ENCODE measurements at places on chromosomes 1 and 21. TPM values are rescaled to one million over a fixed set of nuclear protein-coding genes. Genes with fewer than 3 reads are reported as not detected.

- no peak for DNase-seq
Measured at GRCh38 chr1:163072658-163073057, 3.5 kb downstream of the RGS4 start.

DNA sequence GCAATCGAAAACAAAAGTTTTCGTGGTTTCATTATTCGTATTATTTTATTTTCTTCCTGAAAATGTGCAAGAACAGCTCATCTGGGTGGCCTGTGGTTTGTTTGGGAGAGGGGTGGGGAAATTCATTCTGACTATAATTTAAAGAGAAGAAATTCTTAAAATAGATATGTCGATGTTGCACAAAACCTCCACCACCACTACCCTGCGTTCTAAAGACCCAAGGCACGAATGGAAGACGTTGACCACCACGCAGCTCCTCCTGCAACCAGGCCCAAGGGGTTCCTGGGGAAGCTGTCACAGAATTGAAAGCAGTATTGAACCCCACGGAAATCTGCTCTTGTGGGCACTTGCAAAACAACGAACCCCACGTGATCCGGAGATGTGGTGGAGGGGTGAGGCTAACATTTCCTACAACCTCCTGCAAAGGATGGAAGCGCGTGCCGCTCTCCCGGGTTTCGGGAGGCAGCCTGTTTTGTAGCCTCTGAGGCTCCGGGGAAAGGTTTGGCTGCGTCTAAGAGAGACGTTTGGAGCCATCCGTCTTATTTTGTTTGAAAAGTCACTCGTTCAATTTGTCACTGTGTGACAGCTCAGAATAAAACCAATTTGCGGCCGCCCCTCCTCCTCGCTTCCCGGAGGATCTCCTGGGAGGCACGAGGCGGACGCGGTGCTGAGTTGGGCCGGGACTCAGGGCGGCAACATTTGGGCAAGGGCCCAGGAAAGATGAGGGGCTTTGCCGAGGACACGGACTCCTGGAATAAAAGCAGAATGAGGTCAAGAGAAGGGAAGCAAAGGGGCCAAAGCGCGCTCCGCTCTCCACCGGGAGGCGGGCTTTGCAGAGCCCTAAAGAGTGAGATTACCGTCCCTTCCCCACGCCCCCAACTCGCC is 810 bp upstream of the HLX start:
- DNase-seq: no peak

DNA sequence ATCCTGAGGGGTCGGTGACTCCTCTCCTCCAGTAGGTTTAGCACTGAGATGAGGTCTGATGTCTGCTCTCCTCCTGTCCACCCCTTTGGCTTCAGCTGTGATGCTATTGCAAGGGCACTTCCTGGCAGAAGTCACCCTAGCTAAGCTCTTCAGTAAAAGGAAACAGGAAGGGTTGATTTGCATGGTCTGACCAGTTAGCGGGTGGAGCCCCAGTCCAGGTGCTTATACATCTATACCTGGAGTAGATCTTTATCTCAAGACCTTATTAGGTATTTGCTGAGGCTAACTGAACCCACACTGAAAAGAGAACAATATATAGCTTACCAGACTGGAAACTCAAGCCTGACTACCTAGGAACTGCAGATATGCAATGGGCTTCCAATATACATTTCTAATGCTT is 28.9 kb upstream of the NFASC start:
- no peak for DNase-seq

DNA sequence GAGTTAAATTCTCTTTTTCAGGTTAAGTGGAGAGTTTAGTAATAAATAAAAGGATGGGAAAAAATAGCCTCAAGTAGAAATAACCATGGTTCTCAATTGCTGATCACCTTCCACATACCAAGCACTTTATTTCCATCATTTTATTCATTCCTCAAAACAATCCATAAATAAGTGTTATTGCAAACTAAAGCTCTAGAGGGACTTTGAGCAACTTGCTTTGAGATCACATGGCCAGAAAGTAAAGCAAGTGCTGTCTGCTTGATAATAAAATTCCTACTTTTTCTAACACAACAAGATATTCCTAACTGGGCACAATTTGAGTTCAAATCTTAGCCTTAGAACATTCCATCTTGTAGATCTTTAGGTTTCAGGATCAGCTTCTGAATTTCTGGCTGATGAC is 97.1 kb upstream of the C1orf87 start:
- DNase-seq: no peak

DNA sequence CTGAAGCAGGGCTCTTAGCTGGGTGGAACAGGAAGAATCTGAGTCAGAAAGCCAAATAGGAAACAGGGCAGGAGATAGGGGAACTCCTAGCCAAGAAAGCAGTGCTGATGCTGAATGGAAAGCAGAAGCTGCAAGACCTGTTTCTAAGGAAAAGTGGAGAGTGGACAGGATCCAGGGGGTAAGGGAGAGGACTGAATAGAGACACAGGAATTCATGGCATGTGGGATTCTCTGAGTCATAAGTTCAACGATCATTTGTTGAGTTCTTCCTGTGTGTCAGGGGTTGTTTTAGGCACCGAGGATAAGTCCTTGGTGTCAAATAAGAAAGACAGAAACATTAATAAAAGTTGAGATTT is 153.8 kb upstream of the FGGY start:
- DNase-seq: no peak

DNA sequence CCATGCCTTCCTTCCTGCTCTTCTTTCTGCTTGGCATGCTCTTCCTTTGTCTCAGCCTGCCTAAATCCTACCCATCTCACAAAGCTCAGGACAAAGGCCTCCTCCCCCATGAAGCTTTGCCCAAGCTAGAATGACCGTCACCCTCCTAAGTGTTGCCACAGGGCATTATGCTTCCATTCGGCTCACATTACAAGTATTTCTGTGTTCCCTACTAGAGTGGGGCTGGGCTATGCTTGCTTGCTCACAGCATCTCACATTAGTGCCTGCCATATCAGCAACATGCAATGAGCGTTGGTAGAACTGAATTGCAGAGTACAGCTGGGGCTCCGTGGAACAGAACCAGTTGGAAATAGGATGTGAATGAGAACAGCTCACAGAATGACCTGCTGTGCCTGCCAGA is 82.8 kb downstream of the CD58 start:
- no peak for DNase-seq

DNA sequence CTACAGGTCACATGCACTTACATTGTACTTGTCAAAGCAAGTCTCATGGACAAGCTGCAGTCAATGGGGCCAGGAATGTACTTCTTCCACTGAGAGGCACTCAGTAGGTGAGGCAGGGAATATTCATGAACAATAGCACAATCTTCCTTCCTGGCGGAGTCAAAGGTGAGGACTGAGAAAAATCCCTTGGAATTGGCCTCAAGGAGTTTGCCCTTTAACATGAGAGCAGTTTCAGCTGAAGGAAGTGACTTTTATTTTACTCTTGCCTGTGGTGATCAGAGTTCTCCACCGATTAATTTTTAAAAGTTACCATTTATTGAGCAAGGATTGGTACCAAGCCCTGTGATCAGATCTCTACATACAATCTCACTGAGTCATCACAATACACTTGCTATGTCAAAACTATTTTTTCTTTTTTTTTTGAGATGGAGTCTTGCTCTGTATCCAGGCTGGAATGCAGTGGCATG is 11.2 kb upstream of the AK2 start:
- no peak for DNase-seq

DNA sequence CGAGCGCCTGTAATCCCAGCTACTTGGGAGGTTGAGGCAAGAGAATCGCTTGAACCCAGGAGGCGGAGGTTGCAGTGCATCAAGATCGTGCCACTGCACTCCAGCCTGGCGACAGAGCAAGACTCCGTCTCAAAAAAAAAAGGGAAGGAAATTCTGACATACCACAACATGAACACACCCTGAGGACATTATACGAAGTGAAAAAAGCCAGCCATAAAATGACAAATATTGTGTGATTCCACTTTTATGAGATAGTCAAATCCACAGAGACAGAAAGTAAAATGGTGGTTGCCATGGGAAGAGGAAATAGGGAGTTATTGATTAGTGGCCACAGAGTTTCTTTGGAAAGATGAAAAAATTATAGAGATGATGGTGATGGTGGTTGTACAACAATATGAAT is 41.7 kb downstream of the EVI5 start:
- DNase-seq: no peak

DNA sequence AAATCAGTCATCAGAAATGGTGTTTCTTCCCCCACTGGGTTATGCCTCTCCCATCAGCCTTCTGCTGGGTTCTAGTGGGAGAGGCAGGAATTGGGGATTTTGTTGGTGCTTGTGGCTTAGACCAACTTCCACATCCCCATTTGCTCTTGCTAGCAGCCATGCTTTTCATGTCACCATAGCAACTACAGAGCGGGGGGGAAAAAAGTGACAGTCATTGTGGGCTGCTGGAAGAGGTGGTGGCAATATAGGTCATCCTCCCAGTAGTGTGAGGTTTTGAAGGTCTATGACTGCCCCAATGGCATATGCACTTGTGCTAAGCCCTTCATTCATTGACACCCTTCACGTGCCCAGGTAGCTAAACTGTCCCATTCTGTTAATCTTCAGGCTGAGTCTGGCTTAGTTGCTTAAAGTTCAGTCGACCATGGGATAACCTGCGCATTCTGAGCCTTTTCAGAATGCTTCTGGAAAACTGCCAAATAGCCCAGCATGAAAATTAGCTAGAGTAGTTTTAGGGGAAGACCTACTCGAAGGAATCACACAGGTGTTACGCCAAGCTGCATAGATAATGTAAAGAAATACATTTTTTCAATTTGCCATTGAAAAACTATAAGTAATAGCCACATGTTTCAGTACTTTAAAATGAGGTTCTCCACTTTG is 53.7 kb upstream of the ZNF326 start:
- DNase-seq: no peak

DNA sequence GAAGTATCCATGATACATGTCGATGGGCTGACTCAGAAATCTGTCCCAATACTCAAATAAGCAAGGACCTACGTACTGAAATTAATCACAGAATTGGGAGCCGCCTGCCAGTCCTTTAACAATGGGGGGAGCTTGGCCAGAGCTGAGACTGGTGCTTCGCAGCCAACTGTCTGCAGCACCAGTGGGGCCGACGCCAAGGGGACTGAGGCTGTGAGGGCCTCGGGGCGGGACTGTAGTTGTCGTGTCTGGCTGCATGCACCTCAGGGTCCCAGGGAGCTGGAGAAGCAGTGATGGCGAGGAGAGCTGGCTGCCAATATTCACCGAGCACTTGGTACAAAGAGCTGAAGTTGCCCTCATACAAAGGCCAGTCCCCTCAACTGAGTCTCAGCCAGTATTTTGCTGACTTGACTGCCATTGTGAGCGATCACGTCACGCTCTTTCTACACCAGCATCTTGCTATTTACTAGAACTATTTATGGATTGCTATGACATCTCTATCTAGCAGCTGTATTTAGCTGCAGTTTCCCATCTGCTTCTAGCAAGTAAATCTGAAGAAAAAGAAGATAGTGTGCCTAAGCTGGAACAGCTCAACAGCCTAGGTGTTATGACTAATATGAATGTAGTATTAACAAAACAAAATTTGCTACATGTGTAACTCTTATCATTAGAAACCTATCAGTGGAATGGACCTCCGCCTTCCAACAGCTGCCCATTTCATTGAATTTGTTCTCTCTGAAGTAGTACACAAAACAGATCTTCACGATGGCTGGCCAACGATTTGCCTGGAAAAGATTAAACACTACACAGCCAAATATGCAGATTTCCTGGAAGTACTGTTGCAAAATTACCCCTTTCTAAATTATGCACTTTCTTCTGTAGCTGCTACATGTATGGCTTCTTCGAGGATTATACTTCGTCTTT is 29.1 kb downstream of the EVI5 start:
- DNase-seq: no peak

- no peak for DNase-seq
Measured at GRCh38 chr1:19456968-19457441, 28.3 kb downstream of the CAPZB start.

DNA sequence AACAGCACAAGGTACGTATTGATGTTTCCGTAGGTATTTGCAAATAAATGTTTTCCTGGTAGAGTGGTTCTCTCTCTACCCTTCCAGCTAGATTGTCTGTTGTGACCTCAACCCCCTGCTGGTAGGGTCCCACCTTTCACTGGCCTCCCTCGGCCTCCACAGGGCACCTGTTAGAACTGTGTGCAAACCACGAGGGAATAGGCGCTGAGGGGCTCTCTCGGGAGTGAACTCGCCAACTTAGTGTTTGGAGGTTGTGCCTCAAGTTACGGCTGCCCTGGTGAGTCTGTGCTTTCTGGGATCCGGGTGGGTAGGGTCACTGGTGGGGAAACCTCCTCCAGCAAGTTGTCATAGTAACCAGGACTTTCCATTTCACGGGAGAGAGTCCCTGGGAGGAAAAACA is 204.7 kb upstream of the EDN2 start:
- no peak for DNase-seq

DNA sequence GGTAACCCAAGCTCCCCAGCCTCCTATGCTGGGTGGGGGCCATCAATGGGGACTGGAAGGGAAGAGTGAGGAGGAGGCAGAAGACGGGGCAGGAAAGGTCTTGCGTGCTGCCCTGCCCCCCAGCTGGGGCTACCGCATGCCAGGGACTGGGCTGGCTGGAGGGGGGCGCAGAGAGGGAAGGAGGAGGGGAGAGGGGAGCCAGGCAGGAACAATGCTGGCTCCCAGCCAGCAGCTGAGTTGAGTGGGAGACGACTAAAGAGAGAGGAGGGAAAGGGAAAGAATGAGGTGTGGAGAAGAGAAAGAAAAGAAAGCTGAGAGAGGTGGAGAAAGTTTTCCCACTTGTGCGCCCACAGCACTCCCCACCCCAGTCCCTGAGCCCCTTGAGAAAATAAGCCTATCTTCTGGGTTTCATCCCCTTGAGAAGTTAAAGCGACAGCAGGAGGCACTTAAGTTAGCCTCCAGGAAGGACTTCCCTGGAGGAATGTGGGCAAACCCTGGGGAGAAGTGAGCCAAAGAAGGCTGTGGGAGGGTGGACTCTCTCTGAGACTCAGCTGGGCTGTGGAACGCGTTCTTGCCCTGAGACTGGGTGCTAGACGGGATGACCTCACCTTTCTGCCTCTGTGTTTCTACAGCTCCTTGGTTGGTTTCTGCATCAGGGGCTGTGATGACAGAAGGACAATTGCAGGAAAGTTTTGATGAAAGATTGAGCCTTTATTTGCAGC is 12.9 kb upstream of the NES start:
- peak; percentile 78 for DNase-seq

DNA sequence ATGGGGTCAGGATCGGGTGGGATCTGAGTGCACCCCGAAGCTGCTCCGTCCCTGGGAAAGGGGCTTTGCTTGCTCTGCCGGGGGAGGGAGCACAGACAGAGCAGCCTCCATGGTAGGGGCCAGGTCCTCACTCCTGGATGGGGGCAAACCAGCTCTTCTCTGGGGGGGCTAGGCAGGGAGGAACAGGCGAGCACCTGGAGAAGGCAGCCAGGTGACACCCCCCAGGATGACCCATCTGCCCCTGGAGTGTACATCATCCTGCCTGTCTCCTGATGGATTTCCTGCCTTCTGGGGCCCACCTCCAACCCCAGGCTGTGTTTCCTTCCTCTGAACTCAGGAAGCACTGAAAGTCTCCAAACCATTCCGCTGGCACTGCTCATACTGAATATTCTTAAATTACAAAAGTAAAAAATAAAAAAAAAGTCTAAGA is 248.0 kb downstream of the RHOU start:
- no peak for DNase-seq

GRCh38 chr1:42163114-42163513 is 1.4 kb downstream of the GUCA2A start:
- no peak for DNase-seq

The TMEM50A gene
- polyA plus RNA-seq: 128 TPM

The AMY1A gene
- not detected for polyA plus RNA-seq

The GJA8 gene
- polyA plus RNA-seq: 0.80 TPM

The TMPRSS15 gene
- 0.50 TPM for polyA plus RNA-seq

The CYP4Z1 gene
- polyA plus RNA-seq: 0.52 TPM

The REN gene
- polyA plus RNA-seq: 15.3 TPM

The MEGF6 gene
- polyA plus RNA-seq: 8.6 TPM

The CACNA1S gene
- polyA plus RNA-seq: 0.53 TPM

The TLCD4 gene
- 8.1 TPM for polyA plus RNA-seq

Data from left kidney (tissue), 8 donors.